ENCODE measurements at places on chromosomes 3 and 15. TPM values are rescaled to one million over a fixed set of nuclear protein-coding genes. Genes with fewer than 3 reads are reported as not detected.

DNA sequence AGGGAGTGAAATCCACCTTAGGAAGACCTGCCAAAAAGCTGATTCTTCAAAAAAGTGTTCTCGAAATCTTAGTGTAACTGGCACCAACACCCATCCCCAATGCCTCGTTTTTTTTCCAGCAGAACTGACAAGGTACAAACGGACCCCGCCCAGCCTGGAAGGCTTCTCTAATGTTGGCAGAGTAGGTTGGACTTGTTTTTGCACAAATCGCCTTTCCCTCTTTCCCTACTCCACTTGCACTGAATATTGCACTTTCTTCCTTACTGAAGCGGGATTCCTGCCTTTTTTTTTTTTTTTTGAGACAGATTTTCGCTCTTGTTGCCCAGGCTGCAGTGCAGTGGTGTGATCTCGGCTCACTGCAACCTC, 544 bp upstream of the TIMMDC1 start:
- DNase-seq = no peak

GRCh38 chr3:195115600-195116406, 155.2 kb downstream of the XXYLT1 start:
- DNase-seq = no peak

DNA sequence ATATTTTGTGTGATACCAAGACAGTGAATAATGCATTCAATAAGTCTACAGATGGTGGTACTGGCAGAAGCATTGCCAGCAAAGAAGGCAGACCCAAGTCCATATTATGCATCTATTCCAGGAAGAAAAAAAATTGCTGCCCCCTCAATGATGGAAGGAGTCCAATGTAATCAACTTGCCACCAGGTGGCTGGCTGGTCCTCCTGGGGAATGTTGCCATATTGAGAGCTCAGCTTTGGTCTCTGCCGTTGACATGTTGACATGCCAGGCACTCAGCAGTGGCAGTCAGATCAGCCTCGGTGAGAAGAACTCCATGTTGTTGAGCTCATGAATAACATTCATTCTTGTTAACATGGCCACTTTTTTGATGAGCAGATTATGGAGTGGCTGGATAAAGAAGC, 298.5 kb downstream of the IGSF11 start:
- DNase-seq = no peak

- no peak for DNase-seq
Observed at GRCh38 chr15:83178869-83179325, 28.7 kb downstream of the HDGFL3 start.

GRCh38 chr3:7396534-7396933, 535.6 kb downstream of the GRM7 start:
- DNase-seq = no peak

ATP13A4 gene
- 1.6 TPM for polyA plus RNA-seq

EEF1AKMT4 gene
- polyA plus RNA-seq = 3.1 TPM

HHLA2 gene
- polyA plus RNA-seq = 11.0 TPM

GRCh38 chr15:85523530-85523929, 143.1 kb downstream of the AKAP13 start:
- no peak for DNase-seq

DNA sequence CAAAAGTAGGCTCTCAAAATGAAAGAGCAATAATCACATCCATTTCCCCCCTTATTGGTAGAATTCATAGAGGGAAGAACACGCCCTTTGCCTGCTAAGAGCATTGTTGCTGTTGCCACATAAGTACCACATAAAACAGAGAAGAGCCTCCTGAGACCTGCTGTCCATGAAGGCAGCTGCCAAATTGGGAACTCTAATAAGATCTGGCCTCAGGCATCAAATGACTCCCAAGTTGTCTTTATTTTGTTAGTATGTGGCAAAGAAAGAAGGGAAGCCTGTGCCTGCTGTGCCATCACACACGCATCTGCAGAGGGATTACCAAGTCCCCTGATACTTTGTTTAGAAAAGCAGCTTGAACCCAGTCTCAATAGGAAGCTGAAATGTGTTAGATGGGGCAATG, 23.9 kb downstream of the VGLL3 start:
- DNase-seq = no peak

GRCh38 chr3:11479221-11479620, 164.5 kb downstream of the VGLL4 start:
- DNase-seq = no peak

DNA sequence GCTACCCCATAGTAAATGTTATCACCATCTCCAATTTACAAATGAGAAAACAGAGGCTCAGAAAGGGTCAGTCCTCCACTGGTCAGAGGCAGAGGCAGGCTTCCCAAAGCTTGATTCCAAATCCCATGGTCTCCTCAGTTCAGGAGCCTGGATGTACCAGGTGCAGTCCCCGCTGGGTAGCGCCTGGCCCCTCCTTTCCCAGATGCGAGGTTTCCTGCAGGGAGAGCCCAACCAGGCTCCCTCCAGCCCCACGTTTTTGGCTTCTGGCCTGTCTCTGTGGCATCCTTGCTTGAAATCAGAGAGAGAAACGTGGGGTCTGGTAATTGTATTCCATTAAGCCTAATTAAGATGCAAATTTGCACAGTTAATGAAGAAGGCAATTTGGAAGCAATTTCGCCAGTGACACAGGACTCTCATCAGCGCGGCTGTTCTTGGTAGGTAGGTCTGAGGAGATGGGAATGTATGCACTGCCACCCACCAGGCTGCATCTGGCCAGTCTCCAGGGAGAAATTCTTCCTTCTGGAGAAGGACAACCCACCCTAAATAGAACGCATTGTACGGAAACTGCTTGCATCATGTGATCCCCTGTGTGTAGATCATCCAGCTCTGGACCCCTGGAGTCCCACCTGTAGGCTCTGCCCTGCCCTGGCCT, 50.5 kb downstream of the HRH1 start:
- no peak for DNase-seq

All from renal pelvis (tissue), 12 donors.